LoVo (cell line): ENCODE measurements at places on chromosomes 5 and 9.

- no peak for DNase-seq
These were observed 6.8 kb upstream of the APBA1 start for GRCh38 chr9:69678843-69679538.

DNA sequence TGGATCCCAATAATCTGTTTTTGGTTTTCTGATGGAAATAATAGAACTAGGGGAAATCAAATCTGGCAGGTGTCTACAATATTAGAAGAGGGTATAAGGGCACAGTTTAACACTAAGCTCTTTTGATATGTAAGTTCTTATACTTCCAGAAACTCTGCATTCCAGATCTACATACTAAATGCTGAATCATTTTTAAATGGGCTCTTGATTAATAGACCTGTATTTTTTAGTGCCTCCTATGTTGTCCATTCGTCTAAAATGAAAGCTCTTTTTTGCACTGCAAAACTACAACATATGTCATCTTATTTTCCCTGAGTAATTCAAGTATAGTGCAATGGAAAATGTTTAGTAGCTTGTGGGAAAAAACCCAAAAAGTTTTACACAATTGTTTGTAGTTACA lies 44.2 kb downstream of the NR6A1 start:
- no peak for DNase-seq

- no peak for DNase-seq
These were observed 269.8 kb downstream of the NR3C1 start for GRCh38 chr5:143133721-143134120.

- DNase-seq, result no peak
These were observed 11.5 kb downstream of the SFXN1 start for GRCh38 chr5:175489693-175490443.

DNA sequence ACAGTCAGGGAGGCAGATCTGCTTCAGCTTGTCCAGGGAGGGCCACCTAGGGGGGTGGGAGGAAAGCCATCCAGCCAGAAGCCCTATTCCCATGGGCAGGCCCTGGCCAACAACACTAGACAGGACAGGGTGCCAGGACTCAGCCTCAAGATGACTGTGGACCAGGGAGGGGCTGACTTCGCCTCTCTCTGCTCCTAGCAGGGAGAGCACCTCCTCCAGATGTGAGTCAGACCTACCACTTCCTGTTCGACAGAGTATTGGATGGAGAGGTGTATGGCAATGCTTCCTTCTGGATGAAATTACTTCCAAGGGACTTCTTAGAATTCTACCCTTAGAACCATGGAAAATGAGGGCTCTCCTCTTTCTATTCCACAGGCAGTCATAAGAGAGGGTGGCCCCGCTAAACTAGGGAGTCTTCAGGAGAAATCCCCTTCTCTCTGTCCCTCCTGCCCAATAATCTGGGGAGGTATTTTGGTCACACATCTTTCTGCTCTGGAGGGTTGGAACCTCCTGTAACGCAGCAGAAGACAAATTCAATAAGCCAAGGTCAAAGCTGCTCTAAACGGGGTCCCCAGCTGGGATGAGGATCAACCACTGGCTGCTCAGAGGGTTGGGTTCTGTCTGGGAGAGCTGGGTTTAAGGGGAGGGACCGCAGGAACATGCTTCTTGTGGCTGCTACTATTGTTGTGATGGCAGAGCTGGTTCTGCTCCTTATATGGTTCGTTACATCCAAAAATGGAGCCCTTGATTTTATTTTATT lies 23.2 kb upstream of the RCL1 start:
- DNase-seq, result no peak

DNA sequence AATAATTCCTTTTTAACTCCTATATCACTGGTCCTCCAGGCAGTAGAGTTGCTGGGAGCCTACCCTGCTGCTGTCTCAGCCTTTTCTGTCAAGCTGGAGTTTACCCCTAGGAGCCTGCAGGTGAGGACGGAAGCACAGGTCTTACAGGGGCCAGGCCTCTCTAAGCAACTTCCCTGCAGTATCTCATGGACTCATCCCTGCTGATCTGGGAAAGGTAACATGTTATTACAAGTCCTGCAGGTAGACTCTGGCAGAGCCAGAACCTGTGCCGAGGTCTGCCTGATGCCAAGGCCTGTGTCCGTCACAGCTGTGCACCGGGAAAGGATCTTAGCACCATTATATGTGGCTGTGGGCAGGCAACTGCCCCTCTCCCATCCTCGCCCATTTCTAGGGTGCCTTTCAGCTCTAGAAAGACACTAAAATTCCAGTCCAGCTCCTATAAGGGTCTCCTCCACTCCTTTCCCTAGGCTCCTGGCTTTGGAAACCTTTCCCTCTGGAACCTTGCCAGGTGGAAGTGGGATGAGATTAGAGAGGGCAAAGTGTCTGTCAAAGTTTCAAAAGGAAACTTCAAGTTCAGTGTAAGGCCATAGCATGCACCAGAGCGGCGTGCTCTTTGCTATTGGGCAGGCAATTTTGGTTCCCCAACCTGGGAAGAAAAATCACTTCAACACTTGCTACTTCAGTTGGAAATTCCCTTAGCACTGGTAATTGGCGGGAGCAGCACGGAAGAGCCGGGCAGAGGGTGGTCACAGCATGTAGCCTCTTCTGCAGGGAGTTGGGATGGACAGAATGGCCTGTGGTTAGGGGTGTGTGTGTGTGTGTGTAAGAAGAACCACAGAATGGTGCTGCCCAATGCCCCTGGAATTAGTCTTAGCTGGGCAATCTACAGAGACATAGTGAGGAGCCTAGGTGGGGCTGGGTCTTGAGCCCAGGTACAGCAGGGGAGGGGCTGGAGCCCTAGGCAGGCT lies 17.5 kb downstream of the TMEM171 start:
- no peak for DNase-seq

DNA sequence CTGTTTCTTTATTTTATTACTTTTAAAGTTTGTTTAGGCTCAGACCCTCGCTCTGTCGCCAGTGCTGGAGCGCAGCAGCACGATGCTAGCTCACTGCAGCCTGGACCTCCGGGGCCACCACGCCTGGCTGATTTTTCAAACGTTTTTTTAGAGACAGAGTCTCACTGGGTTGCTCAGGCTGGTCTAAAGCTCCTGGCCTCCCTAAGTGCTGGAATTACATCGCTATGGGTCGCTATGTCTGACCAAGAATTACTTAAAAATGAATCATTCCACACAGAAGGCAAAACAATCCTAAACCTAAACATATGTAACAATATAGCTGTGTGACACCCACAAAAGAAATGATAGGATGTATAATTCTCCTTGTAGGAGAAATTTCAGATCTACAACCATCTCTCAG lies 86.9 kb upstream of the SIMC1 start:
- no peak for DNase-seq

DNA sequence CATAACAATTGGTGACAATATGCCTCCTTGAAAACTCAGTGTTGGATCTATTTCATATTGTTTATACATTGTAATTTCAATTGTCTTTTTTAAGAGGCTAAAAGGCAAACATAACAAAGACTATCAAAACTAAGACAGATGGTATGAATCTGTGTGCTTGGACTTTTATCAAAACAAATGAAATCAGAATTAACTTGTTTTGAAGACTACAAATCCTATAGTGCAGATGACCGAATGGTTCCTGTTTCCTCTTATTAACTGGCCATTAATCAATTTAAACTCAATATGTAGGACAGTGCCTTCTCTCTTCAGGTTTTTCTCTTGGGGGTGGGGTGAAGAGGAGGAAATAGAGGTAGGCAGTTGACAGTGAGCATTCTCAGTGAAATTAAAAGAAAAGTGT lies 366.9 kb upstream of the GRAMD2B start:
- no peak for DNase-seq

DNA sequence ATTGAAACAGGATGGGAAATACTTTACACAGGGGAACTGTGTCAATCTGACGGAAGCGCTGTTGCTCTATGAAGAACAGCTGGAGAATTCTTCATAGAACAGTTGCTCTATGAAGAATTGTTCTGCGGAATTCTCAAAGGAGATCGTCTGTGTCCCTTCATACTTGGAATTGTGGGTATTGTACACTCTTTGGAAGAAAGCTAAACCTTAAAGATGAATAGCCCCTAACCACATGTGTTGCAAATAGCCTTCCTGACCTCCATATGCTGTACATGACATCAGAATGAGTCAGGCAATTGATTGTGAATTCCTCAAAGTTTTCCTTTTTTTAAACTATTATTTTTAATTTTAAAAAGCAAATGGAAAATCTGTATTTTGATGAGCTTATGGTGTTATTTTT lies 15.6 kb downstream of the NIM1K start:
- DNase-seq, result no peak

DNA sequence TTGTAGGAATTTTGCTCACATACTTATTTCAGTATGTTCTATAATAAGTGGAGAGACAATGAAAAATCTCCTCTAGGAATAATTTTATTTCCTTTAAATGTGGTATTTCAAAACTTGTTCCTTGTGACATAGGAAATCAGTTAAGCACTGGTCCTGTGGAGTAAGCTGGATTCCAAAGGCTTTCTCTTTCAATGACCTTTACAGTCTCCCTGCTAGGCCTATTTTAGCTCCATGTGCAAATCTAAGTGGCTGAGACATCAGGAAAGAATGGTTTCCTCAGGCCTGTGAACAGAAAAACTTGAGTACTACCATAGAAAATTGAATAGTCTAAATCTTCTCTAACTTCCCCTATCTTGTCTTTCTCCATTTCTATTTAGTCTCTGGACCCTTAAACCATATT lies 514.2 kb upstream of the TLE4 start:
- no peak for DNase-seq

DNA sequence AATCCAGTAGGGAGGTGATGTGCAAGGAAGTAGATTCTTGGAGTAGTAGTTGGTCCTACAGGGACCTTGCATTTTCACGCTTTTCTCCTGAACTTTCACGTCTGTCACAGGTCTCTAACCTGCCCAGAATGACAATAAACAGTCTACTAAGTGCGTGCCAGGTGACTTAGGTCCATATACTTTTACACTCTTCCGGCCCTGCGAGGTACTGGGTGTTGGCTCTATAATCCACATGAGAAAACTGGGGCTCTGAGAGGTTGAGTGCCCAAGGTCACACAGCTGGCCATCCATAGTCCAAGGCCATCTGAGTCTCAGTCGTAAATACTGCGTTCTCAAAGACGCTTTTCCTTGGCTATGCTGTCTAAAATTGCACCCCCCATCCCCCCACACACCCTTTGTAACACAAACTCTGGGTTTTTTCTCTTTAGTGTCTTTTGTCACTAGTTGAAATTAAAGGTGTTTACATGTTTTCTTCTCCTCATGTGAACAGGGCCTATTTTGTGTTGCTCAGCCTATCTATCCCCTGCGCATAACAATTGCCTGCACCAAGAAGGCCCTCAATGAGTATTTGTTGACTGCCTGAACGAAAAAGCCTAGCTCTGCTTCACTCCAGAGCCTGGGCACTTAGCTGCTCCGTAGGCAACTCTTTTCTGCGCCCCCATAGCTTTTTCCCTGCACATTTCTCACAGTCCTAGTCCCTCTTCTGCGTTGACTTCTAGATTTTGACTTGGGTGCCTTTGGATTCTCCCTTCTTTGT lies 943 bp downstream of the SFXN1 start:
- DNase-seq, result peak; percentile 15

- DNase-seq, result no peak
These were observed 345 bp downstream of the DNAI1 start for GRCh38 chr9:34458959-34459340.

GRCh38 chr5:96256795-96257470 lies 176.1 kb downstream of the PCSK1 start:
- DNase-seq, result no peak

GRCh38 chr5:39117401-39117800 lies 43.2 kb upstream of the RICTOR start:
- no peak for DNase-seq

DNA sequence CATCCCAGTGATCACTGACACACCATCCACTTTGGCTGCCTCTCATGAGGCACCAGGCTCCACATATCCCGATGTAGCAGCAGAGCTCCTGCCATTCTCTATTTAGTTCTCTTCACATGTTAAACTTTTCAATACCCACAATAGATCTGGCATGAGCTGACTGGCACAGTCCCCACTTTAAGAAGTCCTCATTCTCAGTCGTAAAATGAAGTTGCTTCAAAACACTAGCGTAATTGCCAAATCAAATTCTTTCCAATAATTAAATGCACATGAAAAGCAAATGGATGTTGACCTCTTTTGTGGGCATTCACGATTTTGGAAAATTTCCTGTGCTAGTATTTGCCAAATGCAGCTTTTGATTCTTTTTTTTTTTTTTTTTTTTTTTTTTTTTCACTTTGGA lies 32.4 kb downstream of the HAPLN1 start:
- DNase-seq, result no peak

DNA sequence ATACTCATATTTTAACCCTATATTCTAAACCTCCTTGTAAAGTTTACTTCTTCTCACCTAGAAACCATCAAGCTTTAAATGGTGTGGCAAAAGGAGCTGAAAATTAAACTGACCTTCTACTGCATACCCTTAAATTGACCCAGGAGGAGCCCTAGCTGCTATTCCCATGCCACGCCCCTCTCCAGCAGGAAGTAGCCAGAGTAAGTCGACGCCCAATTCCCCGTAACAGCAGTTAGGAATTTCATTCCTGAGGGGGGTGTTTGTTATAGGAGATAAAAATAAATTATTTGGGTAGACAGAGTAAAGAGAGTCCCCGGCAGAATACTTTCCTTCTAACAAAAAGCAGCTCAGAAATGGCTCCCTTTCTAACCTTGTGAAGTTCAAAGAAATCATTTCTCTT lies 111.8 kb upstream of the FAM174A start:
- DNase-seq, result no peak

DNA sequence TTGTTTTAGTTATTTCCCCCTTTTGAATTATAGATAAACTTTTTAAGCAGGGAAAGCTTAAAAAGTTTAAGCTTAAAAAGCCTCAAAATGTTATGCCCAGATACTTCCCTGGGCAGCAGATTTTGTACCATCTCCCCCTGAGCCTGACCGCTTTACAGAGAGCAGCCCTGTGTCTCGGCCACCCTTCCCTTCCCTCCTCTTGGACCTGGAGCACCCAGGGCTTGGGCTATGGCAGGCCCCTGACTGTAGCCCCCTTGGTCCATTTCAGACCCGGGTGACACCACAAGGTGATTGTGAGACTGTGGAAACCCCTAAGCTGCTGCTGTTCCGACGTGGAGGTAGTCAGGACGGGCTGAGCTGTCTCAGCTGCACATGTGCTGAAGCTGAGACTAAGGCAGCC lies 97.7 kb downstream of the RALGPS1 start:
- DNase-seq, result no peak

DNA sequence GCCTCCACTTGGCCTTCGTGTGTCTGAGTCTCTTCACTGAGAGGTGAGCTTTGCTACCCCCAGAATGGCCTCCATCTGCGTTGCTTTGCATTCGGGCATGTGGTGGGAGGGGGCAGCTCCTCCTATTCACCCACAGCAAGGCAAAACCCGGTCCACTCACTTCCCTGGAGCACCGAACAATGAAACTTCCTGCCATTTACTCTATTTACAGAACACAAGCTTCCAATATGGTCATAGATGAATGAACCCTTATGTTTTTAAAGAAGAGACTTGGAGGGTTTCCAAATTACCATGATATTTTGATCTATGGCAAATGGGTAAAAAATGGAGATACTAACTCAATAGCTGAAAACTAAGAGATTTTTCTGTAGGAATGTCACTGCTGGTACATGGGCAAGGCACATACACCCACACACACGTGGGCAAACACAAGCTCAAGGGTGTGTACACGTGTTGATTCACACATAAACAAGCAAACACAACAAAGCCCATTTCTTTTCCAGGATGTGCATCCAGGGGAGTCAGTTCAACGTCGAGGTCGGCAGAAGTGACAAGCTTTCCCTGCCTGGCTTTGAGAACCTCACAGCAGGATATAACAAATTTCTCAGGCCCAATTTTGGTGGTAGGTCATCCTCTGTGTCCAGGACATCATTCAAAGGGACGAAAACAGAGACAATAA lies 5.2 kb downstream of the GABRP start:
- no peak for DNase-seq
